ENCODE measurements at places on chromosomes 13 and 19. TPM values are rescaled to one million over a fixed set of nuclear protein-coding genes. Genes with fewer than 3 reads are reported as not detected.

The LMTK3 gene
- 6.0 TPM for total RNA-seq

DNA sequence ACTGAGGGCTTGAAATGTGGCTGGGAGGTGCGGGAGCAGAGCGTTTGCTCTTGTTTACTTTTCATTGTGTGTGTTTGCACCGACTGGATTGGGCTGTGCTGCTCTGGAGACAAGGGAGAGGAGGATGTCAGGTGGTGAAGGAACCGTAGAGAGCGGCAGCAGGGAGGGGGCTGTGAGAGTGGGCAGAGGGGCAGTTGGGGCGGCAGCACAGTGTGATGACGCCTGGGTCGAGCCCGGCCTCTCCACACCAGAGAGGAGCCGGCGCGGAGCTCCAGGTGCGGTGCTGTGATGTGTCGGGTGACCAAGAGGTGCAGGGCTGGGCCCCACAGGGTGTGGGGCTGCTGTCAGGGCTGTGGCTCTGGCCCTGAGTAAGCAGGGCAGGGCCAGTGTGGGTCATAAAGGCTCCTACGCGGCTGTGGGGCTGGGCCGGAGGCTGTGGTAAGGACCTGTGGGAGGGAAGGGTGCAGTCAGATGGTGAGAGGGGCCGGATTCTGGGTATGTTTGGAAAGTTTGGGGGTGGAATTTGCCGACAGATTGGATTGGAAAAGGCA lies 10.5 kb downstream of the NAXD start:
- H3K36me3 ChIP-seq, result peaks cover 7% of the 10 kb centered on the region
- no peak for DNase-seq
- peaks cover 30% of the 10 kb centered on the region for H3K4me1 ChIP-seq
- H3K27me3 ChIP-seq, result no peaks in the 10 kb centered on the region
- no peak overlapping the region for H3K4me3 ChIP-seq

DNA sequence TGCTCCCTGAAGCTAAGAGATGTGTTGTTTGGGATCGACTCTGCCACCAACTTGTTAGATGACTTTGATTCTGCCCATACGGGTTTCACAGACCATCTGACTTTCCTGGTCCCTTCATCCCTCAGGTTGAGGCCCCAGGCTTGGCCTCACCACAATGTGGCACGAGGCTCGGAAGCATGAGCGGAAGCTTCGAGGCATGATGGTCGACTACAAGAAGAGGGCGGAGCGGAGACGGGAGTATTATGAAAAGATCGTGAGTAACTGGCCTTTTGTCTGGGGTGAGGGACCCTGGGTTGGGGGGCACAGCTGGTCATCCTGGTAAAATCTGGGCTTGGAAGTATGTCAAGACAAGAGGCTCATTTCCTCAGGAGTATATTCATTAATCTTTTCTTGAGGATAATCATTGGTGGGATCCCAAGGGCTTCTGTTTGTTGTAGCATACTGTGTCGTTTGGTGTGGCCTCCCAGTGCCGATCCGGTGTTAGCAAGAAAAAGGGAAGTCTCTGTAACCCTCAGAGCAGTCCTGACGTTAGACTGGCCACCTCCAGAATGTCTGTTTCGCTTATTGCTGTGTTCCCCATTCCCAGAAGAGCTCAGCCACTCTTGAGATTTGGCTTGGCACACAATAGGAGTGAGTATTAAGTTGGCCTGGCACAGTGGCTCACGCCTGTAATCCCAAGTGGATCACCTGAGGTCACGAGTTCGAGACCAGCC lies 1.4 kb downstream of the CLASRP start:
- H3K4me3 ChIP-seq, result peak overlapping the region; percentile 99
- H3K27ac ChIP-seq, result peak overlapping the region; percentile 87
- no peak for DNase-seq
- peaks cover 44% of the 10 kb centered on the region for H3K4me1 ChIP-seq
- H3K27me3 ChIP-seq, result no peaks in the 10 kb centered on the region

DNA sequence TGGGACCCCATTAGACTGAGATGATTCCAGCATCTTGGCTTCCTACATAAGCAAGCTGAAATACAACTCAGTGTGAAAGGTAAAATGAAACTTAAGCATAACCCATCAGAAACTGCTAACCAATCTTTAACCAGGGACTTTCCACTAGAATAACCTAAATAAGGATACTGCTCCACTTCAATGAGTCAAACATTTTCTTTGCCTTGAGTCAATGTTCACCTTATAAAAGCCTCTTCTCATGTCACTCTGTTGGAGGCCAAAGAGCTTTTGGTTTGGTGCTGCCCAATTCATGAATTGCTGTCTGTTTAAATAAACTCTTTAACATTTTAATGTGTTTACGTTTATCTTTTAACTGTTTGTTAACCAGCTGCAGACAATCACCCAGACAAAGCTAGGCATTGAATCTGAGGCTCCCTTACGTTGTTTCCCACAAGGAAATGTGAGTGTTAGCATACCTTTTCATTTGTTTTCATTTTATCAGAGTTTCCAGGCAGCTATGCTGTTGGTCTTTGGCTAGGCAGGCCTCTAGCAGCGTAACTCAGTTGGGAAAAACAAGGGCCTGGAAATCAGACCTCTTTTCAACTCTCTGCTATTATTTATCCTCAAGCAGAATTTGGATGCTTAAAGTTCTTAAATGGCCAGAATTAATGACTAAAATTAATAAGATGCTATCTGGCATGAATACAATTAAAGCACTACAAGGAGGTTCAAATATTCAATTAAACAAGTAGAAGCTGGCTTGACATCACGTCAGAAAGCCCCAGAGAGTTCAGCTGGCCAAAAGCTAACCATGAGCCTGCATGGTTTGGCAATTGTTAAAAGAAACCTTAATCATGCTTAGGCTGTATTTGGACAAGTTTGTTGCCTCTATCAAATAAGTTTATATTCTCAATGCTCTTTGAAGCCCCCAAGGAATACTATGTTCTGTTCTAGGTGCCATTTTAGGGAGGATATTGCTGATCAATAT lies 200.2 kb downstream of the DCLK1 start:
- H3K4me1 ChIP-seq, result no peaks in the 10 kb centered on the region
- no peak for DNase-seq
- no peak overlapping the region for H3K27ac ChIP-seq
- H3K27me3 ChIP-seq, result no peaks in the 10 kb centered on the region
- no peak overlapping the region for H3K4me3 ChIP-seq

DNA sequence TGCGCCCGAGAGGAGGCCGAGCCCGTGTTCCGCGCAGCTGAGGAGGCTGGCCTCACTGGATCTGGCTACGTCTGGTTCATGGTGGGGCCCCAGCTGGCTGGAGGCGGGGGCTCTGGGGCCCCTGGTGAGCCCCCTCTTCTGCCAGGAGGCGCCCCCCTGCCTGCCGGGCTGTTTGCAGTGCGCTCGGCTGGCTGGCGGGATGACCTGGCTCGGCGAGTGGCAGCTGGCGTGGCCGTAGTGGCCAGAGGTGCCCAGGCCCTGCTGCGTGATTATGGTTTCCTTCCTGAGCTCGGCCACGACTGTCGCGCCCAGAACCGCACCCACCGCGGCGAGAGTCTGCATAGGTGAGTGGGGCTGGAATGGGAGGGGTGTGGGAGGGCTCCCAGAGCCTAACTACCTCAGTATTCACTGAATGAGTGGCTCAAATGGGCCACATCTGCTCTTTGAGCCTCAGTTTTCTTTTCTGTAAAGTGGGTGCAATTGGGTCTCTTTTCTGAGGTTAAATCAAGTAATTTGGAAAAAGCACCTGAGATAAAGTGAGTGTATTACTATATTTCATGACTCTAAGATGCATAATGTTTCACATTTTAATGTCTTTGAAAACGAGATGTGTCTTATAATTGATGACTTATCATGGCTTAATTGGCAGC lies 11.7 kb downstream of the GRIN2D start:
- no peak overlapping the region for H3K4me3 ChIP-seq
- peaks cover 9% of the 10 kb centered on the region for H3K4me1 ChIP-seq
- peaks cover 9% of the 10 kb centered on the region for H3K27me3 ChIP-seq
- no peak for DNase-seq
- no peak overlapping the region for H3K27ac ChIP-seq

GRCh38 chr13:107379407-107380155 lies 811.6 kb upstream of the ARGLU1 start:
- H3K36me3 ChIP-seq, result peaks cover 1% of the 10 kb centered on the region
- H3K4me1 ChIP-seq, result no peaks in the 10 kb centered on the region
- H3K4me3 ChIP-seq, result no peak overlapping the region
- no peak overlapping the region for H3K27ac ChIP-seq

- H3K36me3 ChIP-seq, result peaks cover 7% of the 10 kb centered on the region
- no peaks in the 10 kb centered on the region for H3K27me3 ChIP-seq
- peak overlapping the region; percentile 92 for H3K27ac ChIP-seq
- peak overlapping the region; percentile 72 for H3K4me3 ChIP-seq
- H3K4me1 ChIP-seq, result peaks cover 51% of the 10 kb centered on the region
- DNase-seq, result peak; percentile 27
Measured at GRCh38 chr13:39776439-39776838, 121.0 kb downstream of the COG6 start.

GRCh38 chr13:41325752-41326151 lies 14.7 kb downstream of the NAA16 start:
- H3K36me3 ChIP-seq, result peaks cover 31% of the 10 kb centered on the region
- H3K4me3 ChIP-seq, result no peak overlapping the region
- peaks cover 23% of the 10 kb centered on the region for H3K4me1 ChIP-seq
- no peak for DNase-seq
- H3K27ac ChIP-seq, result peak overlapping the region; percentile 92

The GPR12 gene
- not detected for total RNA-seq

- H3K4me1 ChIP-seq, result peaks cover 8% of the 10 kb centered on the region
- H3K36me3 ChIP-seq, result peaks cover 1% of the 10 kb centered on the region
- no peak for DNase-seq
- H3K4me3 ChIP-seq, result no peak overlapping the region
- peaks cover 55% of the 10 kb centered on the region for H3K27me3 ChIP-seq
Measured at GRCh38 chr19:54026656-54027055, 35.2 kb downstream of the CACNG6 start.

DNA sequence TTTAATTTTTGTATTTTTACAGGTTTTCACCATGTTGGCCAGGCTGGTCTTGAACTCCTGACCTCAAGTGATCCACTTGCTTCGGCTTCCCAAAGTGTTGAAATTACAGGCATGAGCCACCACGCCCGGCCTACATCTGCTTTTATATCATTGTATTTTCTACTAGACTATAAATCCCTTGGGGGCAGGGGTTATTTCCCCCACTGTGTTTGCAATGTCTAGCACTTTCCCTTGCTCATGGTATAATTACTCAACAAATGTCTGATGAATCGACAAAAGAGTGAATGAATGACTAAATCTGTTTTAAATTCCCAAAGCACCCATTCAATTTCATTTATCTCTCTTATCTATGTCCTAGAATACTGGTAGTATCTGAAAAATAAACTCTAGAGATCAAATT lies 244.5 kb upstream of the CSNK1A1L start:
- no peak for DNase-seq
- H3K4me1 ChIP-seq, result no peaks in the 10 kb centered on the region
- H3K36me3 ChIP-seq, result no peaks in the 10 kb centered on the region

The SMIM17 gene
- 0.35 TPM for total RNA-seq

GRCh38 chr13:54387625-54388024 lies 1359.0 kb downstream of the OLFM4 start:
- H3K4me3 ChIP-seq, result no peak overlapping the region
- no peak overlapping the region for H3K27ac ChIP-seq
- H3K27me3 ChIP-seq, result no peaks in the 10 kb centered on the region
- no peaks in the 10 kb centered on the region for H3K36me3 ChIP-seq

DNA sequence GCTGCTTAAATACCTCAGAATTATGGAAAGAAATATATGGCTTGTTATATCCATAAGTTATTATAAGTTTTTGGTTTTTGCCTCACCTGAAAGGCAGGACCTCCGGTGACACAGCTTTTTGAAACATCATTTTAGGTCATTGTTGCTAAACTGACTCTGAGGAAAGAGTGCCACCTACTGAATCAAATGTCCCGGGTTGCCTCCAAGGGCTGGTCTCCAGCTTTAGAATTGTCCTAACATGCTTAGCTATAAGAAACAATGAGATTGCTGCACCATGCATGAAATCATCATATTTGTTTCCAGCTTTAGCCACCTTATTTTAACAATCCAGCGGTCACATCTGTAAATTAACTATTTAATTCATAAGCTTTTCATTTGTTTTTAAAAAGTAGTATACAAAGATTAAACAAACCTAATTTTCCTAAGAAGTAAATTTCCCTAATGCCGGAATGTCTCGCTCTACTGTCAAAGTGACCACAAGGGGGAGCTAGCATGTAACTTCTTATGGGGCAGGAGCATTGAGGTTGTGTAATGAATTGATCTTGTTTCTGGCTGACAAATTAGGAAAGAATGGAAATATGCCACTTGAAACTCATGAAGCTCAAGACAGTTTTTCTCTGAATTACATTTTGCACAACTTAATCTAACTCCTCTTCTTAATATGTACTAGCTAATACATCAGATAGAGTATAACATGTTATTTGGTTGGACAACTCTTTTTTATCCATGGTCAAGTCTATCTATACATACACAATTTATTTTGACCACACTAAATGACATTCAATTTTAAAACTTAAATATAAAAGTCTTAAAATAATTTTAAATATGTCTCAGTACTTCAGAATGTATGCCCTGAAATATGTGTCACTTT lies 6.7 kb upstream of the PCDH17 start:
- H3K27me3 ChIP-seq, result peaks cover 19% of the 10 kb centered on the region
- H3K4me1 ChIP-seq, result peaks cover 8% of the 10 kb centered on the region
- no peak overlapping the region for H3K27ac ChIP-seq
- no peaks in the 10 kb centered on the region for H3K36me3 ChIP-seq
- DNase-seq, result no peak

DNA sequence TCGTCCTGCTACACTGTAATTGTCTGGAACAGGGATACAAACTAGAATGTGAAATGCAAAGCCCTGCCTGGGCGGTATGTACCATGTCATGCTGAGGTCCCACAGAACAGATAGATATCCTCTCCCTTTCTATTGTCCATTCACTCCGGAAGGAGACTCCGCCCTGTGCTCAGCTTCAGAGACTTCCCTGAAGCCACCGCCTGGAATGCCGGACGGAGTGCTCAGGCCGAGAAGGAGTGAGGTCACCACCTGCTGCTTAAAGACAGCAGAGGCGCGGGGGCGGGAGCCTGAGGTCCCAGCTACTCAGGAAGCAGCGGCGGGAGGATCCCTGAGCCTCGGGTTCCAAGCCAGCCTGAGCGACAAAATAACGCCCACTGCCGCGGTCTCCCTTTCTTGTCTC lies 890 bp upstream of the ZNF611 start:
- peak; percentile 22 for DNase-seq
- peaks cover 36% of the 10 kb centered on the region for H3K4me1 ChIP-seq
- peak overlapping the region; percentile 54 for H3K27ac ChIP-seq
- no peaks in the 10 kb centered on the region for H3K27me3 ChIP-seq

The GSX1 gene
- not detected for total RNA-seq

DNA sequence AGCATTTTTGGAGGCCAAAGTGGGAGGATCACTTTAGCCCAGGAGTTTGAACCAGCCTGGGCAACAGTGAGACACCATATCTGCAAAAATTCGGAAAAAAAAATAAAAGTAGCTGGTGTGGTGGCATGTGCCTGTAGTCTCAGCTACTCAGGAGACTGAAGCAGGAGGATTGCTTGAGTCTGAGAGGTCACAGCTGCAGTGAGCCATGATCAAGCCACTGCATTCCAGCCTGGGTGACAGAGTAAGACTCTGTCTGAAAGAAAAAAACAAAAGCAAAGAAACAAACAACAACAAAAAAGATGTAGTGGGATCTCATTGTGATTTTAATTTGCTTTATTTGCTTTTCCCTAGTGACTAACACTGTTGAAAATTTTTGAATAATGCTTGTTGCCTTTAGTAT lies 394.7 kb upstream of the KLHL1 start:
- no peak for DNase-seq
- no peaks in the 10 kb centered on the region for H3K4me1 ChIP-seq
- no peaks in the 10 kb centered on the region for H3K27me3 ChIP-seq
- H3K4me3 ChIP-seq, result no peak overlapping the region
- no peaks in the 10 kb centered on the region for H3K36me3 ChIP-seq

The ADGRE3 gene
- not detected for total RNA-seq

- H3K4me3 ChIP-seq, result no peak overlapping the region
- H3K36me3 ChIP-seq, result no peaks in the 10 kb centered on the region
- H3K27ac ChIP-seq, result no peak overlapping the region
Measured at GRCh38 chr13:99892196-99892613, 79.4 kb downstream of the ZIC5 start.

Data from activated T-cell treated with anti-CD3 and anti-CD28 coated beads, Interleukin-2, amount 50 U/mL, for 72 hours (primary cell).